ENCODE measurements at places on chromosomes 16 and 17.

DNA sequence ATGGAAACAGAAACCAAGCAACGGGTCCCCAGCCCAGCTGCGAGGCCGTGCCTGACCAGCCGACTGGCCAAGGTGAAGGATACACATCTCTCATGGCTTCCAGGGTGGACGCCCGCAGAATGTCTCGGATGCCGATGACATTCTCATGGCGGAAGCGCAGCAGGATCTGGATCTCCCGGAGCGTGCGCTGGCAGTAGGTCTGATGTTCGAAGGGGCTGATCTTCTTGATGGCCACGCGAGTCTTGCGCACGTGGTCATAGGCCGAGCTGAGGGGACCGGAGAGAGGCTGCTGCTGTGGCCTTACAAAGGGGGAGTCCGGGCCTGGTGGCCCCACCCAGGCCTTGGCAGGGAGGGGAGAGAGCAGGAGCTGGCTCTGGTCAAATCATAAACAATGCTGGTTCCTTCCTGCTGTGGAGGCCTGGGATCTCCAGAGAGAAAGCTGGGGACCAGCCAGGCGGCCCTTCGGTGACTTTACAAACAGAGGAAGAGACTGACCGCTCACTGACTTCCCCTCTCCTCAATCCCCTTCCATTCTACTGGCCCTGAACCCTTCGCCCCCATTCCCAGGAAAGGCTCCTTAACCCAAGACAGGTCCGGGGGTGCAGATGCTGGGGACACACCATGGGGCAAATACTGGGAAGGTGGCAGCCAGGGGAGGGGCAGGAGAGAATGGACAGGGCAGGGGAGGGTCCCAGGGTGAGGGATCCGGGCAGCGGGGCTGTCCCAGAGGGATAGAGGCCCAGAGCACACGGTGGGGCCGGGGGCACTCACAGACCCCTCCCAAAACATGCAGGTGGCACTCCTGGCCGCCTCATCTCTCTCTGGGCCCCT, 1.1 kb downstream of the MAPK3 start:
- peak; percentile 61 for DNase-seq

GRCh38 chr16:88761830-88762229, 23.2 kb downstream of the PIEZO1 start:
- no peak for DNase-seq

GRCh38 chr16:852451-853185, 52.1 kb upstream of the GNG13 start:
- no peak for DNase-seq

DNA sequence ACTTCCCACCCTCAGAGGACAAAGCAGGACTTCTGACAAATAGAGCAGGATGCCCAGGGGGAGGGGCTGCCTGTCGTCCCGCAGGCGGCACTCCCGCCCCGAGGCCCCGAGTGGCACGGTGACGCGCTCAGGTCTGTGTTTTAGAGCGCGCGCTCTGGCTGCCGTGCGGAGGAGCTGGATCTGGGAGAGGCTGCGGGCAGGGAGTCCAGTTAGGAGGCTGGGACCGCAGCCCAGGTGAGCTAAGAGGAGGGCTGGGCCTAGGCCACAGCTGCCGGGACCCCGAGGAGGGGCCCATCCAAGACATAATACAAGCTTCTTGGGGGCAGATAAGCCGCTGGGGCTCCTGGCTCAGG, 6.4 kb downstream of the DOC2A start:
- peak; percentile 58 for DNase-seq

- no peak for DNase-seq
Observed at GRCh38 chr17:64615028-64615677, 47.0 kb downstream of the SMURF2 start.

DNA sequence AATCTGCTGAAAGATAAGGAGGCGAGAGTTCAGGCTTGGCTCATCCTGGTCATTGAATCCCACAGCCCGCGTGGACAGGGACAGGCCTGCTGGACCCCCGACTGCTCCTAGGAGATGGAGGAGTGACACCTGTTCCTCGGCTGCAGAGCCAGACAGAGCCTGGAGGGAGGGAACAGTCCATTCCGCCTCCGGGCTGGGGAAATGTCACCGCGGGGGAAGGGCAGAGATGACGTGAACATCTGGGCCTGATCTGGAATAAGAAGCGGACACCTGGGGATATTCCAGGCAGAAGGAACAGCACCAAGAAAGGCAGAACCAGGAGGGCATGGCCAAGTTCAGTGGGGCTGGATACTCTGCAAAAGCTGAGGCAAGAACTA, 1.5 kb downstream of the ZNF747 start:
- no peak for DNase-seq

DNA sequence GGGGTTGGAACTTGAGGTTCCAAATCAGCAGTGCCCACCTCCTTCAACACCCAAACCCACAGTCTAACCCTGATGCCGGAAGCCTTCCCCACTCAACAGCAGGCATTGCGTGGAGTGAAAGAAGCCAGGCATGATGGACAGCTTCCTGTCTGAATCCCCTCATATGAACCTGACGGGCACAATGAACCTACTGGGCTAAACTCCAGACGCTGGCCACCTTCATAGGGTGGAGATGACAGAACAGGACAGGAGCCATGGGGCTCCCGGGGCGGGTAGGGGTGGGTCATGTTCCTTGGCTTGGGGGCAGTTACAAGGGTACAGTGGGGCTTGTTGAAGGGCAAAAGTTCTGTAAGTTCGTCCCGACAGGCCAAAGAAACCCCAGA, 460 bp upstream of the HSBP1 start:
- DNase-seq: no peak

- no peak for DNase-seq
Observed at GRCh38 chr17:77836557-77837041, 121.9 kb upstream of the TNRC6C start.

DNA sequence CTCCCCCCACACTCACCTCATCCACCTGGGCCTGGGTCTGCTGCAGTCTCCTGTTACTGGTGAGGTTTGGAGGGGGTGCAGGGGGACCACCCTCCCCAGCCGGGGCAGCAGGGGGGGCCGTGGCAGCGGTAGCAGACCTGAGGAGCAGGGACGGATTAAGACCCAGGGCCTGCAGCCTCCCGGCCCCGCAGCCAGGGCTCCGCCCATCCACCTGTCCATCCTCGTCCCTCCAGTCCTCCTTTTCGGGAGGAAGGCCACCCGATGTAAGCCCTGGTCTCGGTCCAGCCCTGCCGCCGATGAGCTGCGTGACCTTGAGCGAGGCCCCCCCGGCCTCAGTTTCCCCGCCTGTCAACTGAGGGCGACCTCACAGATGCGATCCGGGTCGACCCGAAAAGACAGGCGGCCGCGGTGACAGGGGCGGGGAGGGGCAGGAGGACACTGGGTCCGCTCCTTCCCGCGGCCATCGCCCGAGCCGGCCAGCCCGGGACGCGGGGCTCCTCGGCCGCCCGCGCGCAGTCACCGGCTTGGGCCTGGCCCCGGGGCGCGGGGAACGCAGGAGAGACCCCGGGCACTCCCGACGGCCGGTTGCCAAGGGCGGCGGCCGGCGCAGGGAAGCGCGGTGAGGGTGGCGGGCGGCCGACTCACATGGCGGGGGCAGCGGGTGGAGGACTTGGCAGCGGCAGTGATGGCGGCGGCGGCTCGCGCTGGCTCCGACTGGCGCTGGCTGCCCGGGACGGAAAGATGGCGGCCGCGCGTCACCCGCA, at the start of gene VAMP2:
Gene VAMP2 (minus strand): TSS at position 716 of the 764 bp plus-strand sequence. CDS start 69 bp downstream, at position 647.
- DNase-seq: peak; percentile 79

DNA sequence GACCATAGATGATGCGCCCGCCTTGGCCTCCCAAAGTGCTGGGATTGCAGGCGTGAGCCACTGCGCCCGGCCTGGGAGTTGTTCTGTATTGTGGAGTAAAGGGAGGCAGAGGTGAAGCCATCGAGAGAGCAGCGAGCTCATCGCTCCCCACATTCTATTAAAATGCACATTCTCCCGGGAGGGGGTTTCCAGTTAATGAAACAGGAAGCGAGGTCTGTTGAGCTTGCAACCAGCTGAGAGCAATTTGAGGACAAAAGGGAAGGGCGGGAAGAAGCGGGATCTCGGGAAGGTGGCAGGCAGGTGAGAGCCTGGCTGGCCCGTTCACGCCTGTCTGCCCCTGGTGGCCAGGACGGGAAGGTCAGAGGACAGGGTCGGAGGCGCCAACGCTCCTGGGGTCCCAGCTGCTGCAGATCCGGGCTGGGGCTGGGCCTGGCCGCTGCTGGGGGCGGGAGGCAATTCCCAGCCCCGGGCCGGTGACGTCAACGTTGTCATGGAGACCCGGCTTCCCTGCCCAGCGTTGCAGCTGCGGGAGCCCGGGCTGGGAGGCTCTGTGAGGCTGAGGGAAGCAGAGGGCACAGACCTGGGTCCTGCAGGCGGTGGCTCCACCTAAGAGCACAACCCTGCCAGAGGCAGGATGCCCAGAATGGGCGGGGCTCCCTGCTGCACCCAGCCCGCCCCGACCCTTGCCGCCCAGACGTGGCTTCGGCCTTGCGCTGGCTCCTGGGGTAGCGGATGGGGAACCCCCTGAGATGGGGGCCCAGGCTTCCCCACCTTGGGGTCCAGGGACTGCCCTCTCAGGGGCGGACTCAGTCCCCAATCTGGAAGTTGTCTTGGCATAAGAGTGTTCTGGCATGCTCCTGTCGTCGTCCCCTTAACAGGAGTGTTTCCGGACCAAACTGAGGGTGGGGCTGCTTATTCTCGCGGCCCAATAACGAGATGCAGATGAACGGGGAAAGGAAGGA, 48.7 kb upstream of the PLCG2 start:
- peak; percentile 92 for DNase-seq

DNA sequence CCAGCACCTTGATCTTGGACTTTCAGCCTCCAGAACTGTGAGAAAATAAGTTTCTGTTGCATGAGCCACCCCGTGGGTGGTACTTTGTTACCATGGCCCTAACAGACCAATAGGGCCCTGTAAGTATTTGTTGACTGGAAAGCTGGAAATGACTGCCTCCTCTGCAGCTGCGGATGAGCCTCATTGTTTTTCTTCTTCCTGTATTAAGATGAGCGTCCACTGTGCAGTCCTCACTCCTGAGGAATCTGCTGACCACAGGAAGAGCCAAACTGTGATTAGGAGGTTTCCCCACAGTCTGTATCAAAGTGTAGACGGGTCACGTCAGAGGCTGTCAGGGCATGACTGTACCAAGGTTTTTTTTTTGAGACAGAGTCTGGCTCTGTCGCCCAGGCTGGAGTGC, 12.2 kb upstream of the AKTIP start:
- no peak for DNase-seq

- no peak for DNase-seq
Observed at GRCh38 chr17:179781-180380, 1.6 kb downstream of the DOC2B start.

DNA sequence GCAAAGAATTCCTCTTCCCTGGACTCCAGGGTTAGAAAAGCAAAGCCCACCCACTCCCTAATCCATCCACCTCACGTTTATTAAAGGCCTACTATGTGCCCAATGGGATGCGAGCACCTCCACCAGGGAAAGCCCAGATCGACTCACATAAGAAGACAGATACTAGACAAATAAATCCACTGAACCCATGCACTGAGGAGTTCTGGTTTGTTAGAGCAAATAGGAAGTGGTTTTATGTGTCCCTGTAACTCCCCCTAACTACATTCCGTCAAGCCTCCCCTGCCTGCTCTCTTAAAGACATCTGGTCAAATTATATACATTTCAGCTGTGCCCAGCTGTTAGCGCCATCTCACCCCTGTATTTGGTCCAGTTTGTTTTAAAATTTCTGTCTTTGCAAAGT, 218.5 kb upstream of the RPL38 start:
- no peak for DNase-seq

- DNase-seq: no peak
Observed at GRCh38 chr17:20216853-20217252, 207.7 kb downstream of the SPECC1 start.

GRCh38 chr16:79707876-79708275, 107.3 kb upstream of the MAF start:
- DNase-seq: no peak

DNA sequence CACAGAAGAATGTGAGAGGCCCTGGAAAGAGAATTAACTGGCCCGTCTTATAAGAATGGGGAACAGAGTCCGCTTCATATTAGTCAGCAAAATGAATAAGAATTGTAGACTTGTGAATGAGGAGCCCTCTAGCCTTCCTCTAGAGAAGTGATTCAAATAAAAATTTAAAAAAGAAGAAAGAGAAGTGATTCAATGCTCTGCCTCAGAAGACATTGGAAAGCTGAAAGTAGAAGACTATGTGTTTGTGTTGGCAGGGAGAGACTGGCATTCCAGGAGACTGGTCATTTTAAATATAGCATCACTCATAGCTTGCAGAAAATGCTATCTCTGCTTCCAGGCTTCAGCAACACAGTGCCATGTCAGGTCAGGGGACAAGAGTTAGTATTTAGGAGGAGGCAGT, 190.6 kb upstream of the HS3ST3A1 start:
- no peak for DNase-seq

DNA sequence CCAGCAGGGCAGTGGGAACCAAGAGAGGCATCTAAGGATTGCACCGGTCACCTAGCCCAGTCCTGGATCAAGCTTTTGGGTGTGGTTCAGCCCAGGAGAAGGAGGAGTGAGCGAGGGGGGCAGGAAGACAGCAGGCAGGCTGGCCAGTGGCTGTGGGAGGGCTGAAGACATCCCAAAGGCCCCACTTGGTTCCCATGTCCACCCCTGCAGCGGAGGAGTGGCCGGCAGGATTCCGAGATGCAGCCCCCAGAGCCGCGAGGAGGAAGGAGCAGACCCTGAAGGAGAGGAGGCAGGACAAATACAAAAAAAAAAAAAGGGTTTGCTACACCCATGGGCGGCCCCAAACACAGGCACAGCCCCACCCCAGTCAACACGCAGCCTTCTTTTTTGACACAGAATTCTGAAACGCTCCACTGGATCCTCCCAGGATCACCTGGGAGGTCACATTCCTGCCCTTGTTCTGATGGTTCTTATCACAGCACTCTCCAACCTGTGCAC, 1.1 kb upstream of the SLC47A2 start:
- no peak for DNase-seq

GRCh38 chr16:68893710-68894705, 50.7 kb downstream of the TANGO6 start:
- DNase-seq: no peak

DNA sequence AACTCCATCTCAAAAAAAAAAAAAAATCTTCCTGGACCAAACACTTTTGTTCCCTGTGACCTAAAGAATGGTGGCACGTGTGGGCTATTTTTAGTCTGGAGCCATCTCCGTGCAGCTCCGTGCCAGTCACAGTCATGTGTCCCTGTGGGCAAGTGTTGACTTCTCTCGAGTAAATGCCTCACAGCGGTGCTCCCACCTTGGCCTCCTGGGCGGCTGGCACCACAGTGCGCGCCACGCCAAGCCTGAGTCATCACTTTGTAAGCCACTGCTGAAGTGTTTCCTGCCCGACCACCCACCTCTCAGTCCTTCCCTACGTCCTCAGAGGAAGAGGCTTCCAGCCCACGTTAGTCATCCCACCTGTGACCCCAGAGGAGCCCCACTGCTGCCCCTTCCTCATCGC, 10.9 kb upstream of the HEXD start:
- DNase-seq: peak; percentile 34

GRCh38 chr17:50265212-50265611, 9.1 kb upstream of the TMEM92 start:
- DNase-seq: peak; percentile 48

DNA sequence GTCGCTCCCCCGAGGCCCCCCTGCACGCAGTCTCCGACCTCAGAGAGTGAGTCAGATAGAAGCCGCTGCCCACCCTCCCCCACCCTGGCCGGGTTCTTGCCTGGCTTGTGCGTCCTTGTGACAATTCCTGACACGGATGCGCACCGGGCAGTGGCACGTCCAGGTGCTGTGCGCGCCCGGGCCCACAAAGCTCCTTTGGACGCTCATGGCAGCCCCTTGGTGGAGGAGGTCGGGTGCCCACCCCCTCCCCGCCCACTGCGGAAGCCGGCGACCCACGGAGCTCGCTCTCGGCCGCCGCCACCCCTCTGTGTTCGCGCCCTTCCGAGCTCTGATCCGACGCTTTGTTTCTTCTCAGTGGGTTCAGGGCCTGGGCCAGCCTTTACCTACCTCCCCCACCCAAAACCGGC, 662 bp upstream of the TUBB3 start:
- DNase-seq: no peak
